Activated CD8-positive, alpha-beta memory T cell treated with anti-CD3 and anti-CD28 coated beads, Interleukin-2, amount 10 ng/mL, durations not matched to agents 7 days and 5 days (primary cell): ENCODE measurements at places on chromosomes 1 and 21.

DNA sequence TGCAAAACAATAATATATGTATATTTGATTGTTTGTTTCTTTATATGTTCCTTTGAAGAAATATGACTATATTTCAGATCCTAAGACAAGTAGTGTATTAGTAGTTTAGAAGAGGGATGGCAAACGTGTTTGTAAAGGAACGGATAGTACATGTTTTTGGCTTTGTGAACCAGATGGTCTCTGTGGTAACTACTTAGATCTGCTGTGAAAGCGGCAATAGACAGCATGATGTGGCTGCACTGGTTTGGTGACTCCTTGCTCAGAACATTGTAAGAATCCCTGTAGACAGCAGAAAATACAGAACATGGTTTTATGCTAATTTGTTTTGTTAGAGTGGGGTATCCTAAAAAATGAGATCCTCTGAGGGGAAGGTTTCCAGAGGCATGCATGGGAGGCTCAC, 3.1 kb downstream of the ACADM start:
- DNase-seq, result no peak

DNA sequence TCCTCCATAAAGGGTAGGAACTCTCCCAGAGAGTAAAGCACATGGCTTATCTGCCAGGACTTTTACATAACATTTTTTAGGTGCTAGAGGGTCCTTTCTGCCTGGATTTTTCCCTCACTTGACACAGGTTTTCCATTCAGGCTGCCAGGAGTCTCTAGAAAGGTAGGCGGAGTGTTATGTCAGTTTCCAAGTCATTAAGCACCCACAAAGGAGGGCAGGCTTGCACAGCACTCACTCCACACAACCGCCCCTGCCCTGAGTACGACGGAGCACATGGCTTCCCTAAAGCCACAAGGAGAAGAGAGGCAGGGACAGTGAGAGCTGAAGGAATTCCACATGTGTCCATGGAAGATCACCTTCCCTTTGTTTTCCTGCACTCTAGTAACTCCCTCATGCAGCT, 55.7 kb downstream of the CAPZB start:
- DNase-seq, result no peak

- DNase-seq, result no peak
These were observed 435 bp downstream of the ILF2 start for GRCh38 chr1:153670257-153670858.

DNA sequence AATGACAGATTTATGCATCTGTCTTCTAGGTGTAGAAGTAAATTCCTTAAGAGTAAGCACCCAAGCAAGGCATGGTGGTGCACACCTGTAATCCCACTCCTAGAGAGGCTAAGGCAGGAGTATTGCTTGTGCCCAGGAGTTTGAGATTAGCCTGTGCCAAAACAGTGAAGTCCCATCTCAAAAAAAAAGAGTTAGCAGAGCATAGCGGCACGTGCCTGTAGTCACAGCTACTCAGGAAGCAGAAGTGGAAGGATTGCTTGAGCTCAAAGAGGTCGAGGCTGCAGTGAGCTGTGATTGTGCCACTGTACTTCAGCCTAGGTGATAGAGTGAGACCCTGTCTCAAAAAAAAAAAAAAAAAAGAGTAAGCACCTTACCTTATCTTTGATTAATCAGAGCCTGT, 15.1 kb upstream of the TIPRL start:
- no peak for DNase-seq

- DNase-seq, result peak; percentile 51
These were observed 28.3 kb downstream of the VANGL2 start for GRCh38 chr1:160428655-160429054.

GRCh38 chr1:232533328-232533727, 96.6 kb downstream of the SIPA1L2 start:
- DNase-seq, result no peak

DNA sequence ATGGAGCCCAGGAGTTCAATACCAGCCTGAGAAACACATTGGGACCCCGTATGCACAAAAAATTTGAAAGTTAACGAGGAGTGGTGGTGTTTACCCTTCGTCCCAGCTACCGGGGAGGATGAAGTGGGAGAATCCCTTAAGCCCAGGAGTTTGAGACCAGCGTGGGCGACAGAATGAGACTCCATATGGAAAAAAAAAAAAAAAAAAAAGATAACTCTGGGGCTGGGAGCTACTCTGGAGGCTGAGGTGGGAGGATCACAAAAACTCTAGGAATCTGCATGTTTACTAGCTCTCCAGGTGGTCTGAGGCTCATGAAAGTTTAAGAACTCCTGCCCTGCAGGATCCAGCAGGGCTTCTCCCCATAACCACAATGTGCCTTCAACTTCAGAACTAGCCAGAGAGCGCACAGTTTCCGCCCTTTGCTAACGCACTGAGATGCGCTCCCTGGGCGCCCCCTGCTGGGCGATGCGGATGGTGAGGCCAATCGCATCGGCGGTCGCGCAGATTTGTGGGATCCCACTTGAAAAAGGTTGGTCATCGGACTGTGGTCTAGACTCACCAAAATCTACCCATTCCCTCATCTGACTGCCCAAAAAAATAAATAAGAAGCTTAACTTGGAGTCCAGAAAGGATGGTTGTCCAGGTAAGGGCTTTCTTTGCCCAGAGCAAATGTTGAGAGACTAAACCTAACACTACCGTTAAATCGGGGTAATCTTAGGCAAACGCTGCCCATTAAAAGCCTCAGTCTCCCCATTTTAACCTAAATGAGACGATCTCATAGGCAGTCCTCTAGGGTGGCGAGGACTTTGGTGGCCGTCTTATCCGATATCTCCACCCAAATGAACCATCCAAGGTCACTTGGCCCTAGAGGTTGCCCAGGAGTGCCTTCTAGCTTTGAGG, 8.8 kb downstream of the ZNF683 start:
- DNase-seq, result peak; percentile 90

GRCh38 chr1:206455666-206456344, 14.5 kb upstream of the IKBKE start:
- no peak for DNase-seq

- DNase-seq, result no peak
These were observed 98.0 kb downstream of the WDR4 start for GRCh38 chr21:42781150-42781970.

- DNase-seq, result no peak
These were observed 102.8 kb upstream of the SERTAD4 start for GRCh38 chr1:210129759-210130158.

DNA sequence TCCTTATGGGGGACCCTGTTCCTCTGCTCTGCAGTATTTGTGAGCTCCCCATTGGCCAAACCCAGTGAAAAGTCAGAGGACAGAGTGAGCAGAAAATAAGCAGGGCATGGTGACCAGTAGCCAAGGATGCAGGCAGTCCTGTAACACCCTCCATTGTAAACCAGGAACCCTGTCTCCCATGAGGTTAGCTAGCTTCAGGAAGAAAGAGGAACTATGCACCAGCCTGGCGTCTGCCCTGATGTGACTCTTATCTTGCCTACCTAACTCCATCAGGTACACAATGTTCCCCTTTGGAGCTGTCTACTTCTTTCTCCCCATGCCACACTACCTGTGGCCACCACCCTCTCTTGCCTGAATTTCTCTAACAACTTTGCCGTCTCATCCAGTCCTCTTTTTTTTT, 119.2 kb downstream of the LRIG2 start:
- no peak for DNase-seq

- DNase-seq, result no peak
These were observed at the start of gene NAV1 for GRCh38 chr1:201538612-201539551. Gene NAV1, plus strand, starts transcription at chr1:201539127. Its CDS starts 83,758 bp downstream, at chr1:201622885.

- no peak for DNase-seq
These were observed 22.0 kb upstream of the RCAN1 start for GRCh38 chr21:34636961-34637360.
